ENCODE measurements at places on chromosomes 13 and 19.

GRCh38 chr13:112124141-112124540 is 57.2 kb downstream of the SOX1 start:
- no peak for DNase-seq

- DNase-seq, result no peak
Measured at GRCh38 chr13:90405301-90405700, 942.2 kb upstream of the MIR17HG start.

DNA sequence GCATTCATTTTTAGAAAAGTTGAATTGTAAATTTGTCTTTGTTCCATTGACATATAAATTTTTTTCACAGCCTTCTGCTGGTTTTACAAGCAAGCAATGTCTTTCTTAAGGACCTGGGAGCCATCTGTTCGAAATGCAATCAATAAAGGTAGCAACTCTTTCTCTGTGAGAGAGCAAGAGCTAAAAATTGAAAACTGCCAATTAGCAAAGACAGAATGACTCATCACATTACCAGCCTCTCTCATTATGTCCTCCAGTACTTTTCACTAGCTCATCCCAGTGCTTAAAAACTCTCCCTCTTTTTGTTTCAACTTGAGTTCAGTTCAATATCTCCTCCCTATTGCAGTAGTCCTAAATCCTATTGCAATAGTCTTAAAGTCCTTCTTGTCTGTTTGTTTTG is 760.7 kb upstream of the SLITRK6 start:
- DNase-seq, result no peak

GRCh38 chr13:106372199-106373155 is 163.0 kb downstream of the EFNB2 start:
- no peak for DNase-seq

GRCh38 chr19:50387176-50387867 is 3.2 kb downstream of the POLD1 start:
- DNase-seq, result no peak

DNA sequence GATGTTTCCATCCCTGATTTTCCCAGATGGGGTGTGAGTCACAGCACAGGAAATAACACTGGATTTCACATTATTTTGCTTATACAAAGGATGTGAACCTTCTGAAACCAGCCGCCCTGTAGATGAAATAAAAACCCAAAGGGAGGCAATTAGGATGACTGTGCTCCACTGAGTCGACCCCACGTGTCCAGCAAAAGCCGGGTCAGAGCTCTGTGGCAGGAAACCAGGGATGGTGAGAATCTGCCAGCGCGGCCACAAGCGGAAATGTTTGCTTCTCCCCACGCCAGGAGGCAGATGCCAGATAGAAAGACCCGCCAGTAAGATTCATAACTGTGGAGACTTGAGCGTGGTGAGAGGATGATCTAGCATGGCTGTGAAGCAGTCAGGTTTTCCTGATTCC is 764.4 kb downstream of the LIG4 start:
- no peak for DNase-seq

GRCh38 chr19:43624933-43625332 is 5.5 kb upstream of the ZNF428 start:
- DNase-seq, result peak; percentile 87

DNA sequence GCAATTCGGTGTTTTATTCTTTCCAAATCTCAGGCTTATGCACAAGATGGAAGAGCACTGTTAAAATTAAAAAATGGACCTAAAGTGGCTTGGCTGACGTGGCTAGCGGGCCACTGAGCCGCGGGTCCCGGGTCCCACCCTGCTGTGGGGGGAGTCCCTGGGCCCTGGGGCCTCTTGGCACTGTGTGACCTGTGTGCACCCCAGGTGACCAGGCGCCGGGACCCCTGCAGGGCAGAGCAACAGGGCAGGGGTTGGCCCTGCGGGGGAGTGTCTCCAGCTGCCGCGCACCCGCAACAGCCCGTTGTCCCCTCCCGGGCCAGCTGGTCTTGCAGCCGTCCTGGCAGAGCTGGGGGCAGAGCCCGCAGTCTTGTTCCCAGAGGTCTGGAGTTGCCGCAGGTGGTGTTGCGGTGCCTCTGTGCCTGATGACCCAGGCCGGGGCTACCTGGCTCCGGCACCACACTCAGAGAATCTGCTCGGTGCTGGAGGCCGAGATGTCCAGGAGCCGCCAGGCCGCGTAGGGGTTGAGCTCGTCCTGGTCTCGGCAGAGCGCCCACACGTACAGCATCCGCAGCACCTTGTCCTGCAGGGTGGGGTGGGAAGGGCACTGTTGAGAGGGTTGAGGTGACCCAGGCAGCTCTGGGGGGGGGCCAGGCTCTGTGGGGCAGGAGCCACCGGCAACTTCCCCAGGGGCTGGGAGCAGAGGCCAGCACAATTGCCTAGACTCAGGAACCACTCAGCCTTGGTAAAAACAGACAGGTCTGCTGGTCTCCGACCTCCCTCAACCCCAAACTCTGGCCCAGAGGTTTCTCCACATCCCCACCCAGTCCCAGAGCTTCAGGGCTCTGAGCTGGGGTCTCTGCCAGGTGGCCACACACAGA is 1.0 kb upstream of the CTXN1 start:
- no peak for DNase-seq

DNA sequence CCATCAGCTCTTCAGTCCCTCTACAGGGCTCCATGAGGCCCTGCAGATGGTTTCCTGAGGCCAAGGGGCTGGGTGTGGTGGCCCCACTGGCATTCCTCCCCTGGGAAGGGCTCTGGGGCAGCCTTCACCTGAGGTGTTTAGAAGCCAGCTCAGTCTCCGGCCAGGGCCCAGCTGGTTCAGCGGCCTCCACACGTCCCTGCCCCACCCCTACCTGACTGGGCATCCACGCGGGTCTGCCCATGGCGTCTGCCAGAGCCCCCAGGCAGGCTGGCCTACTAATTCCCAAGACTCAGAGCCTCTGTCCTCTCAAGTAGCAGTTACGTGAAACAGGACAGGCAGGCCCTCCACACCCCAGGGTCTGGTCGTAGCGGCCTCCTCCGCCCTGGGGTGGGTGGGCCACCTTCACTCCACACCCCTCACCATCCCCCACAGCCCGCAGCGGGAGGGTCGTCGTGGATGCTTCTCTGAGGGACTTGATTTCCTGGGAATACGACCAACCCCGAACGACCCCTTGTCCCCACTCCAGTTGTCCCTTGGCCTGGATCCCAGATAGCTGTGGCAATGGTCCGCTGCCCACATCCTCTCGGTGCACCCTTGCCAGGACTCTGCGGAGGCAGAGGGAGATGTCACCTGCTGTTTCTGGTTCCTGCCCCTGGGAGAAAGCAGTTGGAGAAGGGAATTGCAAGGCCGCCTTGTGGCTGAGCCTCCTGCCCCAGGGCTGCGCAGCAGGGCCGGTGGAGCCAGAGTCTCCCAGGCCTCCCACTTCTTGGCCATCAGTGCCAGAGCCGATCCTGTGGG is 24.3 kb downstream of the CAPN12 start:
- no peak for DNase-seq

Data from activated T-cell treated with anti-CD3 and anti-CD28 coated beads, Interleukin-2, amount 50 U/mL, for 24 hours (primary cell).